ENCODE measurements at places on chromosomes 5 and 9.

- DNase-seq: peak; percentile 4
These were observed 78.5 kb downstream of the LMX1B start for GRCh38 chr9:126692041-126692758.

- no peak for DNase-seq
These were observed 32.0 kb downstream of the NKD2 start for GRCh38 chr5:1040571-1040970.

DNA sequence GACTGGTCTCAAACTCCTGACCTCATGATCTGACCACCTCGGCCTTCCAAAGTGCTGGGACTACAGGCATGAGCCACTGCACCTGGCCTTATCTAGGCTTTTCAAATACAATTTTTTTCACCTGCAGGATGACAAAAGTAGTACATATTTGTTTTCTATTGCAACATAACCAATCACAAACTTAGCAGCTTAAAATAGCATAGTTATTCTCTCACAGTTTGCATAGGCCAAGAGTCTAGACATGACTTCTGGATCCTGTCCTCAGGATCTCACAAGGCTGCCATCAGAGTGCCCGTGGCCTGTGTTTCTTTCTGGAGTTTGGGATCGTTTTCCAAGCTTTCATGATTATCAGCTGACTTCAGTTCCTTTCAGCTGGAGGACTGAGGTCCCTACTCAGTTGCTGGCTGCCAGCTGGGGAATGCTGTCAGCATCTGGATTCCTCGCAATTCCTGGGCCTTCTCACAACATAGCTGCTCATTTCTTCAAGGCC, 348.9 kb downstream of the ARHGEF28 start:
- no peak for DNase-seq

- DNase-seq: peak; percentile 78
These were observed 36.9 kb upstream of the TTC1 start for GRCh38 chr5:159971931-159972461.

- no peak for DNase-seq
These were observed 3.4 kb downstream of the HIGD2A start for GRCh38 chr5:176391999-176392398.

Data from neural progenitor cell (in vitro differentiated cells).